Kidney capillary endothelial cell (primary cell): ENCODE measurements at places on chromosomes 4 and X.
A peak's percentile ranks its signal among the peaks of the same experiment; 100 is the strongest.

GRCh38 chr4:37389366-37389765 is 144.8 kb downstream of the NWD2 start:
- DNase-seq, result no peak

DNA sequence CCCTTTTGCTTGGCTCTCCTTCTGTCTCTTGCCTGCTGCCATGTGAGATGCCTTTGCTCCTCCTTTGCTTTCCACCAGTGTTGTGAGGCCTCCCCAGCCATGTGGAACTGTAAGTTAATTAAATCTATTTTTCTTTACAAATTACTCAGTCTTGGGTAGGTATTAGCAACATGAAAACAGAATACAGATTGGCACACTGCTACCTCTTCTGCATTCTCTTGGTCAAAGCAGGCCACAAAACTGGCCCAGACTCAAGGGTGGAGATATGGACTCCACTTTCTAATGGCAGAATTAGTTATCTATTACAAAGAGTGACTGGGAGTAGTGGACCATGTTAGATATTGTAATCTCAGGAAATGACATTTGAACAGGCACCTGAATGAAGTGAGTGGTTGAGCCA is 21.5 kb upstream of the CCDC149 start:
- no peak for DNase-seq

GRCh38 chr4:17773135-17773698 is 8.2 kb downstream of the FAM184B start:
- no peak for DNase-seq

- no peak for DNase-seq
Measured at GRCh38 chrX:78019586-78020483, 50.4 kb upstream of the PGAM4 start.

GRCh38 chr4:20575486-20575885 is 124.8 kb upstream of the PACRGL start:
- no peak for DNase-seq

DNA sequence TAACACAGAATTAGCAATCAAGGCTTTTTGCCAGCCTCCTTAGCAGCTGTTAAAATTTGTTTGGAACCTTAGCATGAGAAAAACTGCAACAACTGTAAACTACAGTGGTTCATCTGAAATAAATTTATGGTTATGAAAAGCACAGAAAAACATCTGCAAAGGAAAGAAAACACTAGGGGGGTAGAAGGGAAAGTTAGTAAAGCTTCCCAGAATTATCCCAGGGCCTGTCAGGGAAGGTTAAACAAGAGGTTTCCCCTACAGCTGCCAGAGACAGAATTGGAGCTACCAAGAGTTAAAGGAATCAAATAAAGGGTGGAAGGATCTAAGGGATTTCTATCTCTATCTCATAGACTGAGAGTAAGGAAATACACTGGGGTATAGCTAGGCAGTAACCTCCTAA is 234.7 kb upstream of the DIAPH2 start:
- DNase-seq, result no peak

DNA sequence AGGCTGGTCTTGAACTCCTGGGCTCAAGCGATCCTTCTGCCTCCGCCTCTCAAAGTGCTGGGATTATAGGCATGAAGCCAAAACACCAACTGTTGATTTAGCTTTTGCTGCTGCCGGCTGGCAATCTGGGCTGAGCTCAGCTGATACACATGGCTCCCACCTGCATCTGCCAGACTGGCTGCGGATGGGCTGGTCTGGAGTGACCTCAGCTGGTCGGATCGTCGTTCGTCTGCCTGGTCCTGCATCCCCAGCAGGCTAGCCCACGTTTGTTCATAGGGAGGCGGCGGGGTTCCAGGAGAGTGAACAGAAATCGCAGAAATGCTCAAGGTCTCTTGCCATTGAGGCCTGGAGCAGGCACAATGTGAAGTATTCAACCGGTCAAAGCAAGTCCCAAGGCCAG is 74.4 kb upstream of the DDX3X start:
- DNase-seq, result no peak

DNA sequence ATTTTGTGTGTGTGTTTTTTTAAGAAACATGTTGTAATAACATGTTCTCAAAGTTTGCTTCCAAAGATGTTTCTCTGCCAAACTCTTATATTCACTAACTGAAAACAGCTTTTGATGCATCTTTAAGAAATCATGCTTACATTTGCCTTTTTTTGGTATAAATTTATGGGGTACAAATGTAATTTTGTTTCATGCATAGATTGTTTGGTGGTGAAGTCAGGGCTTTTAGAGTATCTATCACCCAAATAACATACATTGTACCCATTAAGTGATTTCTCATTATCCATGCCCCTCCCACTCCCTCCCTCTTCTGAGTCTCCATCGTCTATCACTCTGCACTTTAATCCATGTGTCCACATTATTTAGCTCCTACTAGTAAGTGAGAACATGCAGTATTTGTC is 30.8 kb downstream of the SPINK2 start:
- DNase-seq, result no peak

DNA sequence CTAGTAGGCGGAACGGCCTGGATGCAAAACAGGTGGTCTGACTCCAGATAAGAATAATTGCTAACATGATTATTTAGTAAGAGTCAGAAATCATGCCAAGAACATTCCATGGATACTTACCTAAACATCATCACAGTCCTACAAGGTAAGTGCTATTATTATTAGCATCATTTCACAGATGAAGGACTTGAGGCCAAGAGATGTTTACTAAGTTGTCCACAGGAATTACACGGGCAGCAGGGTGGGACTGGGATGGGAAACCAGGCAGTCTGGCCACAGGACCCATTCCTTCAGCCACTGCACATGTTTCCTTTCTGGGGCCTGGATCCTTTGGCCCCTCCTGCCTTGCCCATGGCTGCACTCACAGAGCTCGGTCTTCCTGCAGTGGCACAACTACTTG is 48.3 kb downstream of the ANAPC4 start:
- no peak for DNase-seq

- no peak for DNase-seq
Measured at GRCh38 chr4:45578874-45579273, 545.0 kb downstream of the GABRG1 start.

DNA sequence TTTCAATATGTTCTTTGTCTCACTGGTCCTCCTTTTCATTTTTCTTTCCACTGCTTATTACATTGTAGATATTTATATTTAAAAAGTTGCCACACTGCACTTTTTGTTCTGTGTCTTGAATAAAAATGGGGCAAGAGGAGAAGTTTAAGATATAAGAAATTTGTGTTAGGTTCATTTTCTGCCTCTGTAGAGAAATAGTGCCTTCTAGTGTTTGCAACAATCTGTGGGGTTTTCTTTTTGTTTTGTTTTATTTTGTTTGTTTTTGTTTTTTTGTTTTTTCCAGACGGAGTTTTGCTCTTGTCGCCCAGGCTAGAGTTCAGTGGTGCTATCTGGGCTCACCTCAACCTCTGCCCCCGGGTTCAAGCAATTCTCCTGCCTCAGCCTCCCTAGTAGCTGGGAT is 20.1 kb upstream of the SMIM14 start:
- no peak for DNase-seq

- no peak for DNase-seq
Measured at GRCh38 chr4:68358988-68359387, 9.1 kb upstream of the YTHDC1 start.

DNA sequence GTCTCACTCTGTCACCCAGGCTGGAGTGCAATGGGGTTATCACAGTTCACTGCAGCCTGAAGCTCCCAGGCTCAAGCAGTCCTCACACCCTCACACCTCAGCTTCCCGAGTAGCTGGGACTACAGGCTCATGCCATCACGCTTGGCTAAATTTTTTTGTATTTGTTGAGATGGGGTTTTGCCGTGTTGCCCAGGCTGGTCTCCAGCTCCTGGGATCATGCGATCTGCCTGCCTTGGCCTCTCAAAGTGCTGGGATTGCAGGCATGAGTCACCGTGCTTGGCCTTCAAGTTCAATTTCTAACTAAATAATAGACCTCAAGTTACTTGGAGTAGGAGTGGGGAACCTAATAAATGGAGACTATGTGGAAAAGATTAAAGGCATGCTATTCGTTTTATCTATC is 48.9 kb downstream of the MND1 start:
- no peak for DNase-seq

- DNase-seq, result no peak
Measured at GRCh38 chrX:134599184-134599914, 58.9 kb downstream of the PLAC1 start.

GRCh38 chr4:17544205-17544604 is 29.2 kb downstream of the CLRN2 start:
- DNase-seq, result peak; percentile 20

GRCh38 chr4:97150966-97151365 is 992.3 kb downstream of the STPG2 start:
- no peak for DNase-seq

GRCh38 chr4:7815562-7815961 is 124.1 kb downstream of the AFAP1 start:
- DNase-seq, result no peak

DNA sequence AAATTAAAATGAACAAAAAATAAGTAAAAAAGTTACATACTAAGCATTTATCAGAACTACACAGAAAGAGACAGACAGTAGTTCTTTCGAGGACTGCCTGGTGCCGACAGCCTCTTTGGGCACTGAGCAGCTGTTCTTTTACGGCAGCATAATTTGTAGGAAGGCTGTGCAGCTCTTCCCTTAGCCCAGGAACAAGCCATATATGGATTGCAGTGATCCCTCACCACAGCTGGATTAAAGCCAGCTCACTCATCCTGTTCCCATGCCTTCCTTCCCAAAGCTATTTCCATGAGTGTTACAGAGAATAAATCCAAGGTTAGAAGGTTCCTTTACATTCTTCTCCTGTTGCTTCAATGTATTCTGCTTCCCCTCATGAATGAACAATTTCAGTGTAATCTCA is 71.7 kb downstream of the DDX60L start:
- DNase-seq, result peak; percentile 42

- DNase-seq, result no peak
Measured at GRCh38 chr4:53228036-53228435, 137.8 kb downstream of the SCFD2 start.

DNA sequence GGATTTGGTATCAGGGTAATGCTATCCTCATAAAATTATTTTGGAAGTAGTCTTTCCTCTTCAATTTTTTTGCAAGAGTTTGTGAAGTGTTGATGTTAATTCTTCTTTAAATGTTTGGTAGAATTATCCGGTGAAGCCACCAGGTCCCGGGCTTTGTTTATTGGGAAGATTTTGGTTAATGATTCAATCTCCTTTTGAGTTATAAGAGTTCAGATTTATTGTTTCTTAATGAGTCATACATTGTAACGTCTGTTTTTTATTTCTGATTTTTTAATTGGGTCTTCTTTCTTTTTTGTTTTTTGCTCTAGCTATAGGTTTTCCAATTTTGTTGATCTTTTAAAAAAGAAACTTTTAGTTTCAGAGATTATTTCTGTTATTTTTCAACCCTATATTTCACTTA is 412.3 kb downstream of the PDGFC start:
- no peak for DNase-seq

- DNase-seq, result no peak
Measured at GRCh38 chrX:103616676-103617186, 9.0 kb downstream of the TCEAL3 start.
